ENCODE measurements at places on chromosomes 12 and 14. TPM values are rescaled to one million over a fixed set of nuclear protein-coding genes. Genes with fewer than 3 reads are reported as not detected.

IQSEC3 gene
- 1.4 TPM for total RNA-seq

GRCh38 chr12:128091951-128092382 is 175.0 kb upstream of the TMEM132C start:
- H3K27me3 ChIP-seq, result no peaks in the 10 kb centered on the region
- H3K4me3 ChIP-seq, result no peak overlapping the region
- H3K36me3 ChIP-seq, result no peaks in the 10 kb centered on the region
- H3K4me1 ChIP-seq, result no peaks in the 10 kb centered on the region
- DNase-seq, result no peak
- H3K27ac ChIP-seq, result no peak overlapping the region

GRCh38 chr12:47870175-47870781 is 34.5 kb downstream of the VDR start:
- H3K36me3 ChIP-seq, result no peaks in the 10 kb centered on the region
- no peak for DNase-seq
- no peak overlapping the region for H3K27ac ChIP-seq
- H3K27me3 ChIP-seq, result no peaks in the 10 kb centered on the region

DNA sequence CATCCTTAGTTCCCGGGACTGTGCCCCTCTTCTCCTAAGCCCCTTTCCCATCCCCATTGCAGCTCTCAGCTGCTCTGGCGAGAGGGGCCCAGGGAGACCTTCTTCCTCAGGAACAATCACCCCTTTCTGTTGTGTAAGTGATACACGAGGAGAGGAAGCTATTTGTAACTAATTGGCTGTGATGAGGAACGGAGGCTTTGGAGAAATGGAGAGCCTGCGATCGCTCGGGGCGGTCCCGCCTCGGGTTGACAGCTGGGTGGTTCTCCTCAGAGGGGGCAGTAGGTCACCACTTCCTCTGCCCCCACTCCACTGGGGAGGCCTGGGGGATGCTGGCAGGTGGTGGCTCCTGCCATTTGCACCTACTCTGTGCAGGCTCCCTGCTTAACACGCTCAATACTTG is 6.6 kb upstream of the PGF start:
- no peak for DNase-seq
- no peaks in the 10 kb centered on the region for H3K4me1 ChIP-seq
- no peaks in the 10 kb centered on the region for H3K36me3 ChIP-seq
- H3K27ac ChIP-seq, result no peak overlapping the region
- no peak overlapping the region for H3K4me3 ChIP-seq

FOXN3 gene
- 50.1 TPM for total RNA-seq

DNA sequence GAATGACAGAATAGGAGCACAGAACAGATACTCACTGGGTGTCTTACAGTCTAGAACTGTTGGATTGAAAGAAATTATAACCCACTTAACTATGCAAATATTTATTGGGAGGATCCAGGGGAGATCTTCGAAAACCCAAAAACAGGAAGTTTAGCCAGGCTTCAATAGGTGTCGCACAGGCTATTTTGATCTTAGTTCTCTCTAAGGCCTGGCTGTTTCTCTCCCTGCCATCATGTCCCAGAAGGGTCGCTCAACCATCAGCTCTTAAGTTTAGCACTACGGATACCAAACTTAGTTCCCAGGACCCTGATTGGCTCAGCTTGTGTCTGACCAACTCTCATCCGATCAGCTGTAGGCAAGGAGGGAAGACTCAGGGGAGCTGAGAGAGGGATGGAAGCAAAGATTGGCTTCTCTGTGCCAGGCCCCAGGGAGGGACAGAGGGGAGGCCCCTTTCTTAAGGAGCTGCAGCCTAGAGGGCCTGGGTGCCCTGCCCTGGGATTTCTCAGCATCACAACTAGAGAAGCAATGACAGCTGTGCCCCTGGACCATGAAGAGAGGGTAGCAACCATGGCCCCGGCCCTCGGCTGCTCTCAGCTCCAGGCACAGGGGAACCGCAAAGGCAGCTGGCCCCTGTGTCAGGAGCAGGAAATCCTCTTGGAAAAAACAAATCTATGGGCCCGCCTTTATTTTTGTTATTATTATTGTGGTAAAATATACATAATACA is 13.5 kb downstream of the PHETA1 start:
- no peak for DNase-seq
- no peaks in the 10 kb centered on the region for H3K36me3 ChIP-seq
- H3K4me1 ChIP-seq, result peaks cover 2% of the 10 kb centered on the region
- no peak overlapping the region for H3K27ac ChIP-seq

- no peaks in the 10 kb centered on the region for H3K27me3 ChIP-seq
- DNase-seq, result peak; percentile 62
- peak overlapping the region; percentile 5 for H3K4me3 ChIP-seq
Observed at GRCh38 chr14:89303456-89304435, 113.3 kb downstream of the FOXN3 start.

DNA sequence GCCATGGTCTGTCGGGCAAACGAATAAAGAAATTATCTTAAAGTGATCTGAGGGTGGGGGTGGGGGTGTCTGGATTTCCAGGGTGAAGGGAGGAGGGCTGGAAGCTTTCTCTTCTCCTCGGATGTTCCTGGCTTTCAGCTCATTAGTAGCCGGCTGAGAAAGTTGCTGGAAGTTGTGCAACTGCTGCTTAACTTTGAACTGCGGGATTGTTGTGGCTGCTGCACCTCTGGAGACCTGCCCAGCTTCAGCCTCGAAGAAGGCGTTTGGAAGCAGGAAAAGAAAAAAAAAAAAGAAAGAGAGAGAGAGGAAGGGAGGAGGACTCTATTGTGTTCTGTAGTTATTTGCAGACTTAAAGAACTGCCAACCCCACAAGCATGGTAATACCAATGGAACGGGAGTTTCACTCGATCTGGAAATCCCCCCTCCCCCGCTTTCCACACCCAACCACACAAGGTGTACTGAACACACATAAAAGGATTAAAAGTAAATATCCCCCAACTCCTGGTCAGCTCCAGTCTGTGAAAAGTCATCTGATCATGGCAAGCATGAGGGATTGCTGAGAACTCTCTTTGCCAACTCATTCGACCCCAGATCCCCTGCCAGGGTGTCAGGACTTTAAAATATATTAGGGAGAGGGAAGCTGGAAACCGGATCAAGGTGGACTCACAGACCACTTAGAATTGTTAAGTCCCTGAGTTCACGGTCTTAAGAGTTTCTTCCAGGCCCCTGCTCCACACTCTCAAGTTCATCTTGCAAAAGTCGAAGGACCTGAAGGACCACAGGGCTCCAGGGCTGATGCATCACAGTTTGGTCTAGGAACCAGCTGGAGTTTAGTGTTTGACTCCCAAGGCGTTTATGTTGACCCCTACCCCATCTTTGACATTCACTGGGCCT is at the start of gene RASSF9:
RASSF9 (minus strand) TSS at position 213 of the 894 bp plus-strand sequence; CDS start at position 5, 208 bp downstream.
- peak within 1 kb of the TSS; percentile 86 for H3K27ac ChIP-seq
- no peaks in the 10 kb centered on the region for H3K4me1 ChIP-seq
- peak within 1 kb of the TSS; percentile 97 for H3K4me3 ChIP-seq
- DNase-seq, result peak; percentile 81

- peaks cover 3% of the 10 kb centered on the region for H3K4me1 ChIP-seq
- no peak overlapping the region for H3K4me3 ChIP-seq
- H3K27me3 ChIP-seq, result no peaks in the 10 kb centered on the region
- peak; percentile 77 for DNase-seq
- H3K36me3 ChIP-seq, result no peaks in the 10 kb centered on the region
- H3K27ac ChIP-seq, result no peak overlapping the region
Observed at GRCh38 chr12:76762601-76762980, 1.3 kb upstream of the ZDHHC17 start.

DNA sequence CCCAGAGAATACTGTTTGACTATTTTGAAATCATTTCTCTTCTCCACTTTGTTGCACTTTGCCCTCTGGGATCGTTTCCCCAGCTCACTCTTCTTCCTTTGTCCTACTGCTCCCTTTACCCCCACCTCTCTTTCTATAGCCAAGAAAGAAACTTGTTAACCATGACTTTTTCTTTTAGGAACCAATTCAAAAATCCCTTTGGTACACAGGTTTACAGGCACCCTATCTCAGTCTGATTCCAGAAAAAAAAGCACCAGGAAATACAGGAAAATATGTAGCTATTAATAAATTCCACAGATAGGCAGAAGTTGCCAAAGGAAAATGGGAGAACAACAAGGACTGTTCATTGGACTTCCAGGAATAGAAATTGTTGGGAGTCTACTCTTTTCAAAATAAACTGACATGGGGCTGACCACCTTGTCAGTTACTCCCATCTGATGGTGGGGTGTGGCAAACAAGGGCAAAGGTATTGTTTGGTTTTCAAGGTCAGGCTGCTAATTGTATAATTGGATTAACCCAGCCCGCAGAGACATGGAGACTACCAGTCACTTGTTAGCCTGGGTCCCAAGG is 82.4 kb downstream of the CRADD start:
- H3K27ac ChIP-seq, result no peak overlapping the region
- no peak overlapping the region for H3K4me3 ChIP-seq
- peaks cover 7% of the 10 kb centered on the region for H3K4me1 ChIP-seq
- no peaks in the 10 kb centered on the region for H3K27me3 ChIP-seq
- DNase-seq, result no peak
- H3K36me3 ChIP-seq, result no peaks in the 10 kb centered on the region

- no peak overlapping the region for H3K27ac ChIP-seq
- DNase-seq, result no peak
- H3K27me3 ChIP-seq, result no peaks in the 10 kb centered on the region
- H3K4me1 ChIP-seq, result no peaks in the 10 kb centered on the region
Observed at GRCh38 chr14:90103808-90104207, 42.0 kb downstream of the KCNK13 start.

PTPRB gene
- 71.6 TPM for total RNA-seq

TRPV4 gene
- 6.0 TPM for total RNA-seq

- no peaks in the 10 kb centered on the region for H3K27me3 ChIP-seq
- peaks cover 8% of the 10 kb centered on the region for H3K4me1 ChIP-seq
- no peak overlapping the region for H3K27ac ChIP-seq
- H3K4me3 ChIP-seq, result peak overlapping the region; percentile 87
- no peak for DNase-seq
- peaks cover 1% of the 10 kb centered on the region for H3K36me3 ChIP-seq
Observed at GRCh38 chr12:58918469-58918844, 1.8 kb downstream of the LRIG3 start.

SOAT2 gene
- total RNA-seq, result 0.19 TPM

GRCh38 chr12:107921062-107921461 is 146.6 kb downstream of the ASCL4 start:
- H3K27me3 ChIP-seq, result no peaks in the 10 kb centered on the region
- H3K27ac ChIP-seq, result no peak overlapping the region
- no peaks in the 10 kb centered on the region for H3K36me3 ChIP-seq
- H3K4me3 ChIP-seq, result no peak overlapping the region
- DNase-seq, result no peak

CACNA2D4 gene
- total RNA-seq, result 7.3 TPM
